ENCODE measurements at places on chromosomes 6 and 20.

- DNase-seq, result no peak
These were observed 61.6 kb downstream of the MRAP2 start for GRCh38 chr6:84095156-84095555.

DNA sequence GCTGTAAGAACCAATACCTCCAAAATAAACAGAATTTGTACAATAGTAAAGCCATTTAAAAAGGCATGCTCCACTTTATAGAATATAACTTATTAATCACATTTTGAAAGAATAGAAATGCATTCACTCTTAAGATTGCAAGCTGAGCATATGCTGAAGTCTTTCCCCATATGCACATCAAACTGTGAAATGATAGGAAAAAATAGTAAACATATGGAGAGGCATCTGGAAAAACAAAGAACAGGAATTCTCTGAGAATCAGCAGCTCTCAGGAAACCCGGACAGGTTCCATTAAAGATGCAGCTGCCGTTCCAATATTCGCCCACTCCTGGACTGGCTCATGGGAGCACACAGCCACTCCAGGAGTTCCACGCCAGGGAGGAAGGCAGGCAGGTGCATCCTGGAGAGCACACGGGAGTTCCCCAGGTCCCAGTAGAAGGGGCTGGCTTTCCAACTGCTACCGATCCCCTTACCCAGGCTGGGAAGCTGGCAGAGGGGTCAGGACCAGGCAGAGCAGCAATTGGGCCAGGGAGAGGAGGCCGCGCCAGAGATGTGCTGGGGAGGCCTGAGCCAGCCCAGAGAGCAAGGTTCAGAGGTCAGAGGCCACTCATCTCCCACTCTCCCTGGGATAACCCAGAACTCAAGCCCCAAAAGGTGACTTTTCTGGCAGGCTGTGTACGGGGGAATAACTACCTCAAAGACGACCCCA is 111.1 kb downstream of the DLL1 start:
- no peak for DNase-seq

GRCh38 chr6:83176246-83176645 is 16.8 kb downstream of the PGM3 start:
- DNase-seq, result no peak

- no peak for DNase-seq
These were observed 240.9 kb upstream of the BTBD3 start for GRCh38 chr20:11676630-11677287.

DNA sequence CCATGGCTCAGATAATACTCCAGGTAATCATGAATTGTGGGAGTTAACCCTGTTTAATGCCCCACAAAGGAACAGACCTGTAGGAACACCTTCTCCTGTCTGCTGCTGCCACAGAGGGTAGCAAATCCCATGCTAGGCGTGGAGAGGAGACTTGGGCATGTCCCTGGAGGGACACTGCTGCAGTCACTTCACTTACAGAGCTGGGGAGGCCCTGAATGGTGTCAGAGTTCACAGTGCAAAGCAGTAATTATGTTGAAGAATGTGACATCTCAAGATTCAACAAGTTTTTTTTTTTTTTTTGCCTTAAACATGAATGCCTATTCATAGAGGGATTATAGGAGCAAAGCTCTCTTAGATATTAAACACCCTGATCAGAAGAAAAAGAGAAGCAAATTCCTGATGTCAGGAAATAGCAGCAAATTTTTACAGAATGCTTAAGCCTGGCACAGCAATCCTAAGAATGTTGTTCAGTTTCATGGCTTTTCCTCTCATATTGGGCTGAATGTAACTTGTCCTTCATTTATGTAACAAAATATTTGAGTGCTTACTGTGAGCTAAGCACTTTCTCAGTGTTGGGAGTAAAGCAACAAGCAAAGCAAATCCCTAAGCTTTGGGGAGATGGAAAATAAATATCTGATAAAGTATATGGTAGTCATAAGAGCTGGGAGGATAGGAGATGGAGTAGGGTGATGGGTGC is 45.0 kb downstream of the CARMIL1 start:
- DNase-seq, result no peak

- no peak for DNase-seq
These were observed 80.2 kb upstream of the OPRM1 start for GRCh38 chr6:153958860-153959259.

- peak; percentile 68 for DNase-seq
These were observed 65.8 kb downstream of the REV3L start for GRCh38 chr6:111417181-111417585.

- no peak for DNase-seq
These were observed 7.2 kb upstream of the SNX14 start for GRCh38 chr6:85600713-85601313.

DNA sequence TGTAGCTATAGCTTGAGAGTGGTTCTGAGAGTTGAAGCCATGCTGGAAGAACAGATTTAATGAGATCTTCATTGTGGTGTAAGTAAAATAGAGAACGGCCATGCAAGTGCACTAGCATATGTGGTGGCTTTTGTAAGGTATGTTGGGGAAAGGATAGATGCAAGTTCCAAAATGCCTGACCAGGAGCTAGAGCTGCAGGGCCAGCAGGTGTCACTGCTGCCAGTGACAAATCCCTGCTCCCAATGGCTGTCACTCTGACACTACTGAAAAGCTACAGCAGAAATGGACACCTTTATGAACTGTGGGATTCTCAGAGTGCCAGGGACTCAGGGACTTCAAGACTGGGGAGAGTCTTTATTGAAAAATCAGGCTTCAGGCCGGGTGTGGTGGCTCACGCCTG is 23.1 kb upstream of the VIP start:
- no peak for DNase-seq

GRCh38 chr20:41533537-41534136 is 84.5 kb downstream of the CHD6 start:
- no peak for DNase-seq

DNA sequence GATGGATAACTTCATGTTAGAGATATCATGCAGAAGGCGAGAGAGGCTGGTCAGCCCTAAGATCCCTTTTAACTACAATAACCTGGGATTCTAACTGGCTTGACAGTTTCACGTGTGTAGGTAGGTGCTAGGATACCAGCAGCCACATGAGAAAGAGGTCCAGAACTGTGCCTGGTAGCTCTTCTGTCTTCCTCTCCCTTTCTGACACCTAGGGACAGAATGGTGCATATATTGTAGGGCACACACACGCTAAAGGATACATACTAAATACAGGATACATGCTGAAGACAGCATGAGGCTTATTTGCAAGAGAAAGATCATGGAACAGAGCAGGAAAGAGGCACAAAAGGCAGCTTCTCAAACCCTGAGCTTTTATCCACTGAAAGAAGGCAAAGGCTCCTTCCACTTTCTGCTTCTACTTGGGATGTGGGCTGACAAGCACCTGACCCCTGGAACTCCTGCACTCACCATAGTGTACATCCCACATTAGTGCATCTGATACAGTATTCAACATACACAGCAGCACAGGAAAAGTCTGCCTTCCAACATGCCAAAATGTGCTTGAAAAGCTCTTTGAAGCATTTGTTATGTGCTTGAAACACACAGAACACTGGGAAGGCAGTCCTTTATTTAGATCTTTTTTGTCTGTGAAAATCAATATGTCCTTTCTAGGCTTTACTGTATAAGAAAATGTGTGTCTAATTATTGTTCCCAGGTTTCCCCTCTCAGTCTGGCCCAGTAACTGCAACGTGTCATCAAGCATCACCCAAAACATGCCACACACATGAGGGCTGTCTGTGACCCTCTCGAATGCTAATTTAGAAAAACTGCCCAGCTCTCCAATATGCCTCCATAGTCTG is 3.2 kb downstream of the SLC22A23 start:
- no peak for DNase-seq

GRCh38 chr6:143141442-143141841 is 80.8 kb downstream of the AIG1 start:
- DNase-seq, result no peak

- no peak for DNase-seq
These were observed 280.5 kb downstream of the CLVS2 start for GRCh38 chr6:123276546-123276980.

DNA sequence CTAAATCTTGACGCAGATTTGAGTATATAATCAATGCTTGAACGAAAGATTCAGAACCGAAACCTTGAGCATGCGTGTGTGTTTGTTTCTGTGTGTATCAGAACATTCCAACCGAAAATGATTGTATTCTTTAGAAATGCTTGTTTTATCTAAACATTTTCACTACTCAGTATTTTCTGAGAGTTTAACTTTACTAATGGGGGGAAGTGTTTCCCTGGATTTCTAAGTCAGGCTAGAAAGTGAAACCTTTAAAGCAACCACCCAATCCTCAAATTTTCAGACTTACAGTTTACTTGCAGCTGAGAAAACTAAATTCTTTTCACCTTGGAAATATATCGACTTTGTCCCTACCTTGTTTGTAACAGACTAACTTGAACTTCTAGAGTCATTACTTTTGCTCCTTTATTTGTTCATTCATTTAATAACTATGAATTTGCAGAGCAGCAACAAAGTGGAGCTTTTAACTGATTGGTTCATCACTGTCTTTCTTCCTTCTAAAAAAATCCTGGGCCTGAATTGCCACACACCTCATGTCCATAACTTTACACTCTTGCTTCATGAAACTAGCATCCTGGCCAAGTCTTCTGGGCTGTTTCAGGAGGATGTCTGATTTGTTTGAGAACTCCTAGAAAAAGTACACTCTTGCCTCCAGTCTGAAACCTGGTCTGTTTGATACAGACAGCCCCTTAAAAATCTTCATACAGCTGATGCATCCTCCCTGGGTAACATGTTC is 77.8 kb upstream of the XRN2 start:
- DNase-seq, result no peak

DNA sequence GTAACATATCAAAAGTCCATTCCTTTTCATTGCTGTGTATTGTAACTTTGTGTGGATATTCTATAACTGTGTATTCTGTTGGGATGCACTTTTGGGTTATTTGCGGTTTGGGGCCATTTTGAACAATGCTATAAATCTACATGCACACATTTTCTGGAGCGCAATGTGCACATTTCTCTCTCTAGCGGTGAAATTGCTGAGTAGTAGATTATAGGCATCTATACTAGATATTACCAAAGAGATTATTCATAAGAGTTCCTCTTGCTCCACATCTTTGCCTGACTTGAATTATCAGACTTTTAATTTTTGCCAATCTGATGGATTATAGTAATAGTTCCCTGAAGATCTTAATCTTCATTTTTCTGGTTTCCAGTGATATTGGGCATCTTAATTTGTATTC is 18.3 kb upstream of the FRK start:
- DNase-seq, result no peak

DNA sequence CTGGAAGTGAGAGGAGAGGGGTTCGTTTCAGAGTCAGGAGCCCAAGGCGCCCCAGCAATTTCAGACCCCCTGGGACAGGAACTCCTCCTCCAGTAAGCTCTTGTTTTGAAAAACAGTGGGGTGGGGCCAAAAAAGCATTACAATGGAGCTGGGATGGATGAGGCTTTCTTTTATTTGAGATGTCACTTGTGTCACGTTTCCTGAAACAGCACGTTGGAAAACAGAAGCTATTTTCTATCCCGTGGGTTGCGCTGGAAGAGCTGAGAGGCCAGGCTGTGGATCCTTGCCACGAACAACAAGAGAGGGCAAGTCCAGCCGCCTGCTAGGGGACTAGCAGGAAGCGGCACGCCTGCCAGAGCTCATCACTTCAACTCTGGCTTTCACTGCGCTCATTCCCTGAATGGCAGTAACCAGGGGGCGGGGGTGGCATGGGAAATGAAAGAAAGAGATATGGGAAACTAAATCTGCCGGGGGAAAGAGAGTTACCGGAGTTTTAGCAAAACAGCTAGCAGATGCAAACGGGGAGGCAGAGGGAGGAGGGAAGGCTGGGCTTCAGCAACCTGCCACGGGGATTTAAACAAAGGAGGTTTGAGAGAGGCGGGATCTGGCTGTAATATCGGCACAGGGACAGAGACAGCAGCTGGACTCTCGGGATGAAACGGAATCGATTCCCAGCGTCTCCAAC is 34.6 kb downstream of the GCNT2 start:
- DNase-seq, result peak; percentile 70

GRCh38 chr6:149974825-149975224 is 11.1 kb downstream of the ULBP1 start:
- no peak for DNase-seq

GRCh38 chr6:33297406-33297955 is 1.3 kb downstream of the RGL2 start:
- DNase-seq, result no peak

DNA sequence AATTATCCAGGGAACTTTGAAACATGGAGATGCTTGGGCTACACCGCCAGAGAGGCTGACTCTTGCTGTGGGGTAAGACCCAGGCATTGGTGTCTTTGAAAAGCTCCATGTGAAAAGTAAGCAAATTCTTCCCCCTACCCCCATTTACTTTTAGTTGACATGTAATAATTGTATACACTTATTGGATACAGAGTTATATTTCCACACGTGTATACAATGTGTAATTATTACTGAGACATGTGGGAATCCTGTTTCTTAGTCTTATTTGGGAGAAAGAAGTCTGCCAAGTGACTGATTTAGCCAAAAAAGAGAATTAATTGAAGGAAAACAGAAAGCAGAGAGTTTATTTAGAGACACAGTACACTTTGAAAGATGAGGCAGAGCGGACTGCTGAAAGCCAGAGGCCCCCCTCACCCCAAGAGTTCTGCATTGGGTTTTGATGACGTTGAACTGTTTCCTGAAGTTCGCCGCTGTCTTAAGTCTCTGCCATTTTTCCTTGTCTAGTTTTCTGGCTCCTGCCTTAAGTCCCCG is 193.8 kb downstream of the PACRG start:
- DNase-seq, result no peak

GRCh38 chr6:56816370-56816769 is 138.5 kb upstream of the BEND6 start:
- DNase-seq, result no peak

DNA sequence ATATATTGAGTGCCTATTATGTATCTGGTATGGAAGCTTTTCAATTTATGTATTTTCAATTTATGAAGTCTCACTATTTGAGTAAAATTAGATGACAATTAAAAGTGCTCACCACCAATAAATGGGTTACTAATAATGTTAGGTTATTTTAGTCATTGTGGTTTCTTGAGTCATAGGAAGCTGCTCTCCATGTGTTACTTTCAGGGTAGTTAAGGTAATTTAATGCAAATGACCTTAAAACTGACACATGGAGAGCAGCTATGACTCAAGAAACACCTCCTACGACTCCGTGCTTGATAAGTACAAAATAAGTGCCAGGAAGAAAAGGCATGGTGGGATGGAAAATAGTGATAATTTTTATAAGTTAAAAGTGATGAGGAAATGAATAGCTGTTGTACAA is 16.5 kb upstream of the TINAG start:
- DNase-seq, result no peak

DNA sequence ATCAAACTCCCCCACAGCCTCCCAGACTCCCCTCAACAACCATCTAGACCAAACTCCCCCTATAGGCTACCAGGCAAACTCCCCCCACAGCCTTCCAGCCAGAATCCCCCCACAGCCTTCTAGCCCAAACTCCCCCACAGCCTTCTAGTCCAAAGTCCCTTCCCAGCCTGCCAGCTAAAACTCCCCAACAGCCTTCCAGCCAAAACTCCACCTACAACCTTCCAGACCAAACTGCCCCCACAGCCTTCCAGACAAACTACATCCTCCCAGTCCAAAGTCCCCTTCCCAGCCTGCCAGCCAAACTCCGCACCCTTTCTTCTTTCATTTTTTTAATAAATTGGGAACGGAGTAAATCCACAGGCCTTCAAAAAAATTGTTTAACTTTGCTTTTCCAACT is 37.4 kb upstream of the SYNDIG1 start:
- DNase-seq, result no peak
